ENCODE measurements at places on chromosomes 1 and 21.

- DNase-seq: no peak
Observed at GRCh38 chr1:6109688-6110087, 64.0 kb downstream of the KCNAB2 start.

DNA sequence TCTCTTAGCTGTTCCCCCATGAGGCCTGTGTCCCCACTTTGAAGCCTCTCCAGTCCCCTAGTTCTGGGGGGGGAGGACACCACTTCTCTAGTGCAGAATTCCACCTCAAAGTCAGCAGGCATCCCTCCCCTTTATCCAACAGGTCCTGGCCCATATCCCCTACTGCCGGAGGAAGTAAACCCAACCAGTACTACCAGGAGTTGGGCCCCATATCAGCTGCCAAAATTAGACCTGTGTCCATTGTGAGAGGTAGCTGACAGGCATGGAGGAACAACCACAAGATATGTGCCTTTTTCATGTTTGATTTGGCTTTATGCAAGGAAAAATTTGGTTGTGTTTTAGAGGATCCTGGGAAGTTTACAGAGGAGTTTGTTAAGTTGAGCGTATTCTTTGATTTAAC lies 22.1 kb upstream of the SLC6A9 start:
- no peak for DNase-seq

- DNase-seq: no peak
Observed at GRCh38 chr1:200073286-200073637, 45.8 kb downstream of the NR5A2 start.

GRCh38 chr1:61084491-61085031 lies 2.2 kb downstream of the NFIA start:
- no peak for DNase-seq

DNA sequence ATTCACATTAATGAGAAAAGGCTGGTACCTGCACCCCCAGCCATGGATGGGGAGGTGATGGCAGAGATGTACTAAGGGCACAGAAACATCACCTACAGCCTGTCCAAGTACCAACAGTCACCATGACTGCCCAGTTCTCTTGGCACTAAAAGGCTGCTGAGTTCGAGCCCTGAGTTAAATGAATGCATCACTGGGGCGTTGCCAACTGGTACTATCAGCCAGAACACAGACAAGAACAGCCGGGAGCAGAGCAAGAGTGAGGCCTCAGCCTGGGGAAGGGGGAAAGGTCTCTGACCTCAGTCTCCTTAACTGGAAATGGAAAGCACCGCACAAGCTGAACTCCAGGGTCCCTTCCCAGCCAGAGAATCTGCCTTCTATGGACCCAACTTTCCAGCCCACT lies 60.5 kb downstream of the GLIS1 start:
- DNase-seq: no peak
